ENCODE measurements at places on chromosomes 13 and 19.

- no peak for DNase-seq
These were observed 209.9 kb downstream of the COL4A1 start for GRCh38 chr13:110097013-110097412.

DNA sequence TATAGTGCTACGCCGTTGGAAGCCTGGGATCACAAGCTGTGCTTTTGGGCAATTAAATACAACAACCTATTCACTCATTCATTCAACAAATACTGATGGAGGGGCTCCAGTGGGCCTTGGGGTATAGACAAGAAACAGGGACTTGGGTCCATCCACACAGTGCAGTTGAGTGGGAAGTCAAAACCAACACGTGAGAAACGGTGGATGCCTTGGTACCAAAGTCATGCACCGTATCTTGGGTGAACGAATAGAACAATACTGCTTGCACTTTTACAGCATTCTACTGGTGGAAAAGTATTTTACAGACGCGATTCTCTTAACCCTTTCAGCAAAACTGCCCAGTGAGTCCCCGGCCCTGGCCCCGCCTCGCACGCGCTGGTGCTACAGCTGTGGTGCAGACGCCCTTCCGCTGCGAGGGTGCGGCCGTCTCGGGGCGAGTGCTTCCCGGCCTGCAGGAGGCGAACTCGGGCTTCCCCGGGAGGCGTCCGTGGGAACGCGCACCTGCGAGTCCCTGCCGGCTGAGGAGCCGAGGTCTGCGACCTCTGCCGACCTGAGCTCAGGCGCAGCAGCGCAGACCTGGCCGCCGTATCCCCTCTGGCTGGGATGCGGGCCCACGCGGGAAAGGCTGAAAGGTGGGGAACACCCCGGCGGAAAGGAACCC is 8.3 kb downstream of the TNFRSF19 start:
- peak; percentile 38 for DNase-seq

- no peak for DNase-seq
These were observed 25.3 kb upstream of the OR10H2 start for GRCh38 chr19:15702534-15702930.

- no peak for DNase-seq
These were observed 186.2 kb downstream of the EFNB2 start for GRCh38 chr13:106349080-106349931.

- no peak for DNase-seq
These were observed 11.8 kb upstream of the FBN3 start for GRCh38 chr19:8161135-8161646.

- peak; percentile 69 for DNase-seq
These were observed 4.8 kb downstream of the IER2 start for GRCh38 chr19:13154911-13155471.

- no peak for DNase-seq
These were observed 152.5 kb upstream of the SOX1 start for GRCh38 chr13:111914241-111915103.

GRCh38 chr13:99892196-99892613 is 79.4 kb downstream of the ZIC5 start:
- DNase-seq = no peak

- DNase-seq = no peak
These were observed 291.6 kb downstream of the KLF12 start for GRCh38 chr13:73842626-73843025.

- DNase-seq = no peak
These were observed 29.7 kb upstream of the ZNF681 start for GRCh38 chr19:23788411-23788810.

DNA sequence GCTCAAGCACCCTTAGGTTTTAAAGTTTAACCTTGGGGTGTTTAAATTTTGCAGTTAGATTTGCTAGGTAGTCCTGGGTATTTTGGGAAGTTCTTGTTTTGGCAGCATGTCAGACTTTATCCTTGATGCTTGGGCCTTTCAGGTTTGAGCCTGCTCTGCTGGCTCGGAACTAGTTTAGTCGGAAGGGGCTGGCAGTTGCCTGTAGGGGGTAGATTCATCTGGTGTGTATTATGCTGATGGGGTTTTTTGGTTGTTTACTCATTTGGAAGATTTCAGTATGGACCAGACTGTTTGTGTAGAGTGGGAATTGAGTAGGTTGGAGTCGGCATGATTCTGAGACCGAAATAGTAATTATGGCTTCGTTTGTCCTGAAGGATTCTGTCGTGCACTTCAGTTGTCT is 15.1 kb downstream of the ILF3 start:
- no peak for DNase-seq

DNA sequence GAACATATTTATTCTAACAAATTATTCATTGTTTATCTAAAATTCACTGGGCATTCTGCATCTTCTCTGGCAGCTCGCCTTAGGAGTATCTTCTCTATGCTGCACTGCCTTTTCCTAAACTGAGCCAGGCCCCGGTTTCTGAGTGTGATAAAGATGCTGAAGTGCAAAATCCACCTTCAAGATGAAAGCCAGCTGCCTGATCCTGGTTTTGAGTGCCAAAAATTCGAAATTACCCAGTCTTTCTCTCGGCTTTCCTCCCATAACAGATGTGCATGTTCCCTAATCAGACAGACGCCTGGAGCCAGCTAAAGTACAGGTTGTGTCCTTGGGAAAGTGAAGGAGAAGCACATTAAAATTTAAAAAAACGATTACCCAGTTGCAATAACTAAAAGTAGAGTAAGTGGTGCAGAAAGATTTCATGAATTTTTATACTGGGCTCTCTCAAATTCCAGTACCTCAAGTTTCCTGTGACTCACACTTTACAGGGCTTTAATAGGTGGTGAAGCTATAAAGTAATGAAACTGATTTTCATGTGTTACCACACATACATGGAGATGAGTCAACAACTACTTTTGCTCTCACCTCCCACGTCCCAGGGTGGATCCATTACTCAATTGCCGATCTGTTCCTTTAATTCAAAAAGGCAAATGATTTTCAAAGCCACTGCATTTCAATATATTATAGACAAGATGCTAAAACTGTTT is 65.0 kb upstream of the GTF2F2 start:
- peak; percentile 27 for DNase-seq

DNA sequence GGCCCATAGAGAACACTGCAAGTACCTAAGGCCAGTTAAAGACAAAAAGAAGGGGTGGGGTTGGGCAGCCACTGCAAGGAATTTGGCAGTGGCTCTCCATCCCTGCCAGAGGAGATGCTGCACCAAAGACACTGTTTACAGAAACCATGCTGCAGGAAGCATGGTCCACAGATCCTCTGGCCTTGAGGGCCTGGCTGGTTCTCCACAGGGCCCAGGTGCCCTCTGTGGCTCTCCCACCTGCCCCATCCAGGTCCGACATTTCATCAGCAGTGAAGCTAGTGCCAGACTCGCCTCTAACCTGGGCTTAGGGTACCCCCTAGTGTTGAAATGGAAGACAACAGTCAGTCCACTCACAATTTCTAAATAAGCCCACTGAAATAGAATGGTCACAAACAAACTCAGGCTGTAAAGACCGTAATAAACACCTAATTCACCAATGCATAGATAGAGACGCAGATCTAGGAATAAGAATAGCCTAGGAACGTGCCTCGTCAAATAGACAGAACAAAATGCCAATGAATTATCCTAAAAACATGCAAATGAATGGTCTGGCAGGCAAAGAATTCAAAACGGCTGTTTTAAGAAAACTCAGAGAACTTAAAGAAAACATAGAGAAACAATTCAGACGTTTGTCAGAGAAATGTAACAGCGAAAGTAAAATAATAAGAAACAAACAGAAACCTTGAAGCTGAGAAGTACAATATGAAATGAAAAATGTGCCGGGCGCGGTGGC is 23.3 kb downstream of the LYPD4 start:
- no peak for DNase-seq

GRCh38 chr13:75788481-75788981 is 152.4 kb downstream of the LMO7 start:
- no peak for DNase-seq

GRCh38 chr19:13094771-13095392 is 7.8 kb downstream of the LYL1 start:
- no peak for DNase-seq

DNA sequence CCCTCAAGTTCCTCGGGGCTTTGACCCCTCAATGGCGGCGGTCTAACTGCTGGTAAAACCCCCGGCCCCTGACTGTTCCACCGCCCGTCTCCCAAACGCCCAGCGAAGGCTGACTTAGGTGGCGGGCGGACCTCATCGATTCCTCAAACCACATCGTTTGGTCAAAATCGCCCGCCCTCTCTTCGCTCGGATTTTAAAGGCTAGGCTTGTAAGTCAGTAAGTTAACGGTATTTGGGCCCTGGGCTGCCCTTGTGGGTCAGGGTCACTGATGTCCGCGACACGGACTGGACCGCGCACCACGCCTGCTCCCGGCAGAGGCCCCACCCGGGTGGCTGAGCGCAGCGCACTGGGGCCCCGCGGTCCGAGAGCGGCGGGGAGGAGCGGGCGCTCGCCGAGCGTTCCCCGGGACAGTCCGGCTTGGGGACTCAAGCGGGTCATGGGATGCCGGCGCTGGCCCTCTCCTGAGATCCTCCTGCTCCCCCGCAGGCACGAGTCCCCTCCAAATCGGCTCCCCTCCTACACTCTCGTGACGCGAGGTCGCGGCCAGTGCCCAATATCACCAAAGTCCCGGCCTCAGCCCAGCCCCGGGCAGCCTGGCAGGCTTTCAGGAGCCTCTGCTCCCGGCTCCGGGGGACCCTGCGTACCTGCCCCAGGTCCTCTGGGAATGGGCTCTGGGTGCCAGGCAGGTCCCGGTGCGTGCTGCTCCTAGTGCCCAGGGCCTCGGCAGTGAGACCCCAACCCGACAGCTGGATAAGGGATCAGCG is 1.0 kb downstream of the FLT1 start:
- no peak for DNase-seq

GRCh38 chr19:1082165-1082927 is 12.8 kb downstream of the POLR2E start:
- peak; percentile 61 for DNase-seq

DNA sequence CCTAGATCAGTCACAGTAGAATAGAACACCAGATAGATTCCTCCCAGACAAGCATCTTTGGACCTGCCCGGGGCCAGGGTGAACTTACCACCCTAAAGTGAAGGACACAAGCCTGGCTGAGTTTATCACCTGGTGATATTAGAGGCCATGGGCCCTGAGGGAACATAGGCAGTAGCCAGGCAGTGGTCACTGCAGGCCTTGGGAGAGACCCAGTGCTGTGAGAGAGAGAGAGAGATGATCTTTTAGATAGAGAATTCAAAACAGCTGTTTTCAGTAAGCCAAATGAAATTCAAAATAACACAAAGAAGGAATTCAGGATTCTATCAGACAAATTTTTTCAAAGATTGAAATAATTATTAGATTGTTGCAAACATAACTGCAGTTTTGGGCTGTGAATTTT is 1679.9 kb downstream of the EFNB2 start:
- no peak for DNase-seq

DNA sequence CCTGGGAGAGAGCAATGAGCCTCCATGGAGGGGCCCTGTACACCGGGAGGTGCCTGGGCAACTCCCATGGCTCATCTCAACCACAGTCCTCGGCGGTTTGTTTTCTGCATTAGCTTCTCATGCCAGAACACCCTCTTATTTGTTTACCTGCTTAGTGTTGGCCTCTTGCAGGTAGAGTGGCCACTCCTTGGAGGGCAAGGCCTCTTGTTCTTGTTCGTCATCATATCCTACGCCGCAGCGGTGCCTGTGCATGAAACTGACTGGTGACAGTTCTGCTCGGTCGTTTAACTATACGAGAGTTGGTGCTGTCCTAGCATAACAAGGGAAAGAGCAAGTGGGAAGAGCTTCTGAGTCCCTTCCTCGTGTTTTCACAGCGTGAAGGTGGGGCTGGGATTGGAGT is 40.5 kb upstream of the RNF113B start:
- no peak for DNase-seq

DNA sequence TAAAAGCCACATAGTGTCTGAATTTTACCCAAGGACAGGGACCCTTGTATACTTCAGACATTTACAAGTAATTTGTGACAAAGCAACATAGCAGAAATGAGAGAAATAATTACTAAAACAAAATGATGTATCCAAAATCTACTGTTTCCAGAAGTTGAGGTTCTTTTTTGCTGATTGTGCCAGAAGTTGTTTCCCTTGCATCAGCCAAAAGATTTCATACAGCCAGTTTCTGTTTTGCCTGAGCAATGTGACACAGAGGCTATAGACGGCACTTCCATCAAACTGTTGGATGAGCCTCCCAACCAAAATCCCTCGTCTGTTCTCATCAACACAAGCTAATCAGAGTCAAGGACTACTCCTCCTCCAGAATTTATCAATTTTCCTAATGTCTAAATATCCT is 913.2 kb upstream of the GPC6 start:
- DNase-seq = no peak

- DNase-seq = no peak
These were observed 19.8 kb downstream of the PEPD start for GRCh38 chr19:33501693-33502356.

GRCh38 chr19:41815301-41815700 is 18.9 kb downstream of the CEACAM3 start:
- DNase-seq = no peak

DNA sequence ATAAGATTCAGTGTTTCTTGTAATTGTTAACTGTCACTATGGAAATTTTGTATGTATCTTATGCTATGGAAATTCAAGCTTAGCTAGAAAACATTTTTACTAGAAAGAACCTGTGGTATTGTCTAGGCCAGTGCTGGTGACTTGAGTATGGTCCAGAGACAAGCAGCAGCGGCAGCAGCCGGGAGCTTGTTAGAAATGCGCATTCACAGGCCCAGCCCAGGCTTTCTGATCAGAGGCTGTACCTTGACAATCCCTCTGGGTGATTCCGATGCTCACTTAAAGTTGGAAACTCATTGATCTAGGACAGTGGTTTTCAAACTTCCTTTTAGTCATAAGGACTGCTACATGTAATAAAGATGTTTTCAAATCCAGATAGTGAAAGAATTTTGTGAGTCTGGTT is 287.4 kb downstream of the SHISA2 start:
- no peak for DNase-seq

DNA sequence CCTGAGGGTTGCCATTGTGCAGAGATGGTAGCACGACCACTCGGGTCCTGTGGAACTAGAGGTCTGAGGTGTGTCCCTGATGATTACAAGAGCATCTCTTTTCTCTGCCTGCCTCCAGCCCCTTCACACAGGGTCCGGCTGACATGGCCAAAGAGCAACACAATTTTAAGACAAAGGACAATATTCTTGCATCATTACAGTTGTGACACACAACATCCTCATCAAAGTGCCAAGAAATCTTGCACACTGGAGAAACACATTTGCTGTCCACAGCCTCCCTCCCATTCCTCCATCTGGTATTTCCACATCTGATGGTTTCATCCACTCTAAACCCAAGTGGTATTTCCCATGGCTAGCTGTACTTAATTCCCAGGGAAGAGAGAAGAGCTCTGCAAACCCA is 12.8 kb downstream of the COL4A1 start:
- no peak for DNase-seq

DNA sequence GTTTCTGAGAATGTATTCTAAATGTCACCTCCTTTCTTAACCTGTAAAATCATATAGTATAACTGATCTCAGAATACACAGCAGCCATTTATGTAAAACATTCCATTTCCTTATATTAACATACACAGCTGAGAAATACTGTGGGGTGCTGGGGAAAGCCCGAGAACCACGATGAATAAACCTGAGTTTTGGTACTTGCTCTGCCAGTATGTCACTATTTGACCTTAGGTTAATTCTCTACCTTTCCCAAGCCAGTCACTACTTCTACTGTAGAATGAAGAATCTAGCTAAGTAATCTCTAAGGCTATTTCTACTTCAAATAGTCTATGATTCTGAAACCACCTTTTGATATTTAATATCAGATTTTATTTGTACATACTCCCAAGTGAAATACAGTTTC is 173.7 kb downstream of the TBC1D4 start:
- no peak for DNase-seq

GRCh38 chr19:27751044-27751391 is 1461.9 kb downstream of the UQCRFS1 start:
- no peak for DNase-seq
